G401 (cell line): ENCODE measurements at places on chromosomes 4 and X.

GRCh38 chr4:21885770-21886169 lies 62.8 kb downstream of the KCNIP4 start:
- no peak for DNase-seq

DNA sequence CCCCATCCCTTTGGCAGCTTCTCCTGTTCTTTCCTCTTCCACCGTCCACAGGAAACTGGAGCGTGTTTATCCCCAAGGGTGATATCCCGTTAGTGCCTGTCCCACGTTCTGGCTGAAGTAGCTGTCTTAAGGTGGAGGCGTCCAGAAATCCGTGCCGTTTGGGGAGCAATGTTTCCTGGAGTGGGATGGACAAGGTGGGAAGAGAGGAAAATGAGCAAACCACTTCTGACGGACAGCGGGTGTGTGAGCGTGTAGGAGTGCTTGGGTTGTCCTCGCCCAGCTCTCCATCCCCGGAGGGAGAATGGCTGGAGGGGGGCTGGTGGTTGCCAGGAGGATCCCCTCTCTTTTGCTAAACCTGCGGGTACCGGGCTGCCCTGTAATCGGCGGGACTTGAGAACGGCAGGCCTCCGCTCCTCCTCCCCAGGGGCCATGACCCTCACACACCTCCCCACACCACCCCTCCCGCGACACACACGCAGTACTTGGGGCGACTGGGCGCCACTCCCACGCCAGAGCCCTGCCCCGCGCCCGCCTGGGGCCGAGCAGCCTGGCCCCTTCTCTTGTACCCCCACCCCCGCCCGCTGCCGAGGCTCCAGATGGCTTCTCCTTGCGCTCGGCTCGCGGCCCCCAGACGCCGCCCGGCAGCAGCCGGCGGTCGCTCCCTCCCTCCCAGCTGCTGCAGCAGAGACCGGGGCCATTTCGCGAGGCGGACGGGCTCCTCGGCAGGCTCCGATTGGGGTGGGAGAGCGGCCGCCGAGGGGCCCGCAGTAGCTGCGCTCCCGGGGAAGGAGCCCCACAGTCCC lies 13.9 kb upstream of the PRDM8 start:
- DNase-seq: no peak

DNA sequence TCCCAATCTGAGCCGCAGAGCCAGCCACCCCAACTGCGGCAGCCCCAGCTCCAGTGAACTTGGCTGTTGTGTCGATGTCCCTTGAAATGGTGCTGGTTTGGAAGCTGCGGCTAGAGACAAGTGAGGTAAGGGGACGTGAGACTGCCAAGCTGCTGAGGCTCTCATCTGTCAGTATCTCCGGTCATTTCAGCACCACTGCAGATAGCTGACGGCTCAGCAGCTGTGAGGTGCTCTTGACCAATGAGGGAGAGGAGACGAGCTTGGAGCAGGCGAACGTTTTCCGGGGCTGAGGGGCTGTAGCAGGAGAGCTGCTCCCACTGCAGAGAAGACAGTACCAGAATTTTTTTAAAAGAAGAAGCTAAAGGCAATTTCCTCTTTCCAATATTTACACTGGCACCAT lies 175.5 kb upstream of the CASK start:
- no peak for DNase-seq

DNA sequence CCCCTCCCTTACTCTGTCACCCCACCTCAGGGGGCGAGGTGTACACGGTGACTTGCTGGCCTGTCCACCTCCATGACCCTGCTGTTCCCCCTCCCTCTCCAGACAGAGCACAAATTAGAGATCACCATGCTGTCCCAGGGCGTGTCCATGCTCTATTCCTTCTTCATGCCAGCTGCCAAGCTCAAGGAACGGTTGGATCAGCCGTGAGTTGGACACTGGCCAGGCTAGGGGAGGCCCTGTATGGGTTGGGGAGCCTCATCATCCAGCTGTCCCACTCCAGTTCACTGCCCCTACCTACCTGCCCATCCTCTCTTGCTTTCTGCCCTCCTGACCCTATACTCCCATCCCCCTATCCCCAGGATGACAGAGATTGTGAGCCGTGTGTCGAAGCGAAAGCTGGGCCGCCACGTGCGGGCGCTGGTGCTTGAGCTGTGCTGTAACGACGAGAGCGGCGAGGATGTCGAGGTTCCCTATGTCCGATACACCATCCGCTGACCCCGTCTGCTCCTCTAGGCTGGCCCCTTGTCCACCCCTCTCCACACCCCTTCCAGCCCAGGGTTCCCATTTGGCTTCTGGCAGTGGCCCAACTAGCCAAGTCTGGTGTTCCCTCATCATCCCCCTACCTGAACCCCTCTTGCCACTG lies 3.9 kb upstream of the CDK16 start:
- no peak for DNase-seq

DNA sequence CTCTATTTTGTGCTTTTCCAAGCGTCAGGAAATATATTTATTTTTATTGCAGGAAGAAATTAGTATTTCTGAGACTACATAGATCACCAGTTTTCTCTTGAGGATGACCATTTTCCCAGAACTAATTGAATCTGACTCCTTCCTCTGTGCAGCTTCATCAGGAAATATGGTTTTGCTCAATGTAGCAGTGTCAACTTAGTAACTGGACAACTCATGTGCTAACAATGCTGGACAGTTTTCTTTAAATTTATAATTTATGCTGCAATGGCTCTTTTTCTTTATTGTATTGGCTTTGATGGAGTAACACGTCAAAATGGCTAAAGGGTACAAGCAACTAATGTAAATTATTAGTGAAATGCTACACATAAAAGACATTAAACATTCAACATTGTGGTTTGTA lies 531.5 kb downstream of the ANKRD50 start:
- no peak for DNase-seq

DNA sequence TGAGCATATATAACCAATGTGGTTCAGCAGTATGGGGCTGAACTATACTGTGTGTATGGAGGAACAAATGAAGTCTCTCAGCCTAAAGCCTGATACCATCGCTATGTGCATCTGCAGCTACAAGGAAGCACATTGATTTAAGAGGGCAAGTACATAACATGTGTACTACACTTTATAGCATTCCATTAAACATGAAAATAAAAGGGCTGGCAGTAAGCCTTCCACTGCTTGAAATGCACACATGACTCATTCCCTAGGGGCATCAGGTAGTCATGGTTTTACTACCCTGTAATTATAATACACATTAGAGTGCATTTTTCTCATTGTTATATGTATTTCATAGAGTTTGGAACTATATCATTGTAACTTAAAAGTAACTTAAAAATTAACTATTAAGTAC lies 51.2 kb downstream of the SMARCA1 start:
- DNase-seq: no peak

GRCh38 chr4:104205116-104205515 lies 289.6 kb downstream of the CXXC4 start:
- no peak for DNase-seq

GRCh38 chr4:39410415-39410814 lies 3.7 kb downstream of the KLB start:
- DNase-seq: no peak

DNA sequence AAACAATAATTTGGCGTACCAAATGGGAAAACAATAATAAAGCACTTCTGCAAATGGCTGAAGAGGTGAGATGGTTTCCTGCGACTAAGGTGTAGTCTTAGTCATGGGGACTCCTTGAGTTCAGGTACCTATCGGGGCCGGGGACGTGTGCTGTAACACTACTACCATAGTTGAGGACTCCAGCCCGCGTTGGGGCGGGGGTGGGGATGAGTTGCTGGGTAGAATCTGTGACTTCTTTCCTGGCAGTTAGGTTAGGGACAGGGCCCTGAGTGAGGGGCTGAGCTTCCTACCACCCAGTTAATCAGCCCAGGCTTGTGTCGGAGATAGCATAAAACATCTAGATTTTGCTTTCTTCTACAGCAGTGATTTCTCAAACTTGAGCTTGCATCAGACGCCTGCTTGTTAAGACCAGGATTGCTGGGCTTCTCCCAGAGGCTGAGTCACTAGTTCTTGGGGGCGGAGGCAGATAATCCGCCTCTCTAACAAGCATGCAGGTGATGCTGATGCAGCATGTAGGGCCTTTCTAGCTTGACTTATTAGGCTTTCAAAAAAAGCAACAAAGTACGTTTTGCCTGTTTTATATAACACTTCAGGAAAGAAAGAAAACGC lies 30.2 kb downstream of the RBBP7 start:
- DNase-seq: no peak

DNA sequence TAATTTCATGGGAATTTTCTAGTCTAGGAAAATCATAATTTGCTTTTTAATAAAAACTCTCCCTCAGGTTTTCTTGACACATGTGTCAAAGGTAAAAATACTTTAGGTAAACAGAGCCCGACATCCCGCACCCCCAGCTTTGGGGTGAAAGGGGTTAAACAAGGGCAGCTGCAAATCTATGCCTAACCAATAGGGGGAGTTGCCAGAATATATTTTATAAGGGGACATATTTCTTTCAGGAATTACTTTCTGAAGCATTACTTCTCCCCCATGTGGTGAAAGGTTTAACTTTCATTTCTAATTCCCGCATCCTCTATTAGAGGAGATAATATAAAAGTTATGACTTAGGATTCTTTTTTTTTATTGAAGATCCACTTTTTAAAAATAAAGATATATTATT lies 53.9 kb upstream of the HEPH start:
- no peak for DNase-seq

- no peak for DNase-seq
These were observed 173.2 kb upstream of the TBL1X start for GRCh38 chrX:9291629-9292028.

DNA sequence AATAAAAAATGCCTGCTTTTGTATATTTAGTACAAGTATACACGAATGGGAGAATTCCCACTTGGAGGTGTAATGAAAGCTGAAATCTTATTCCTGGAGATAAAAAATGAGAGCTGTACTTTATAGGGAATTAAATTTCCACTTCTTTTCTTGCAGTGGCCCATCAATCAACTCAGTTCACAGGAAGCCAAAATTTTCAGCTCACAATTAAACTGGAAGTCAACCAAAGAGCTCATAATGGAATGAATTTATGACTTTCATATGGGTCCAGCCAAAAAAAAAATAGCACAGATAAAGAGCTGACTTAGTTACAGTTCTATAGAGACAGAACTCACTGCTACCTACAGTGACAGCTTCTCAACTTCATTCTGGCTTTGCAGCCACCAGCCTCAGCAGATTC lies 115.2 kb upstream of the TBC1D9 start:
- no peak for DNase-seq

GRCh38 chr4:122117743-122118142 lies 34.4 kb upstream of the BLTP1 start:
- no peak for DNase-seq
